ENCODE measurements at places on chromosomes 13 and 19. TPM values are rescaled to one million over a fixed set of nuclear protein-coding genes. Genes with fewer than 3 reads are reported as not detected.

GRCh38 chr19:49799798-49800376, 13.2 kb downstream of the FUZ start:
- H3K4me1 ChIP-seq = peaks cover 6% of the 10 kb centered on the region
- no peak overlapping the region for H3K4me3 ChIP-seq
- no peak for DNase-seq
- H3K27me3 ChIP-seq = no peaks in the 10 kb centered on the region
- H3K27ac ChIP-seq = no peak overlapping the region

GRCh38 chr13:23504180-23504579, 66.0 kb upstream of the TNFRSF19 start:
- H3K4me1 ChIP-seq = no peaks in the 10 kb centered on the region
- no peak overlapping the region for H3K27ac ChIP-seq
- no peak for DNase-seq

ZNF470 gene
- 1.6 TPM for polyA plus RNA-seq

F7 gene
- not detected for polyA plus RNA-seq

APOE gene
- not detected for polyA plus RNA-seq

LGALS14 gene
- polyA plus RNA-seq = not detected

Data from naive B cell (primary cell).